ENCODE measurements at places on chromosomes 2 and 18.

- no peak for DNase-seq
Measured at GRCh38 chr18:73733806-73734314, 413.8 kb downstream of the FBXO15 start.

- no peak for DNase-seq
Measured at GRCh38 chr18:8507361-8507760, 101.9 kb upstream of the RAB12 start.

GRCh38 chr2:120470041-120470965 lies 124.4 kb downstream of the INHBB start:
- peak; percentile 97 for DNase-seq

GRCh38 chr18:30186245-30186644 lies 856.3 kb downstream of the DSC3 start:
- no peak for DNase-seq

- no peak for DNase-seq
Measured at GRCh38 chr2:127377262-127377661, 10.5 kb downstream of the MAP3K2 start.

GRCh38 chr18:52829876-52830405 lies 489.9 kb downstream of the DCC start:
- DNase-seq: no peak

GRCh38 chr18:4181882-4182568 lies 273.1 kb downstream of the DLGAP1 start:
- no peak for DNase-seq

DNA sequence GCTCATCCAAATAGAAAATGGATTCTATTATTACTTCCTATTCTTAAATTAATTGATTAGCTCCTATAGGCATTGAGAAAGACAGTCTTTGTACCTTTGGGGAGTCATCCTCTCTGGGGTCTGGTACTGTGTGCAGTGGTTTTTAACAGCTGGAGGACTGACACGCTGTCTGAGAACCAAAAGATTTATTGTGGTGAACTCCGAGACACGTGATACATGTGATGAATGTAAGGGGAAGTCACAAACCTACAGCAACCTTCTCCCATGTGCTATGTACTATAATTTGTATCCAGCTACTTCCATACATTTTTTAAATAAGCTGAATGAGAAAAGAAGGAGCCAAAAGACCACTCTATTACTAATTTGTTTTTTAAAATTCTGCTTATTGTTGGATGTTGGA lies 133.7 kb downstream of the GALNT3 start:
- no peak for DNase-seq

- DNase-seq: peak; percentile 64
Measured at GRCh38 chr2:177666408-177666807, 273.8 kb downstream of the AGPS start.

DNA sequence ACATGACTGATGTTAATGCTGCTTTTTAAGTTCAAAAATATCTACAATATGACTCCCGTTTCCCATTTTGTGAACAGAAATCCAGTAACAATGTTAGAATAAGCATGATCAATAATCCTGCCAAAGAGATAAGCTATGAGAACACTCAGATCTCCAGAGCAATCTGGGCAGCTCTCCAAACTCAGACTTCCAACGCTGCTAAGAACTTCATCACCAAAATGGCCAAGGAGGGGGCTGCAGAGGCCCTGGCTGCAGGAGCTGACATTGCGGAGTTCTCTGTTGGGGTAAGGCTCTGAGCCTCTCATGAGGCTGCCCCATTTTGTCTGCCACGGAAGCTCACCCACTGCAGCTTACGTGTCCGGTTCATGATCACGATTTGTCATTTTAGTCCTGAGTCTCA lies 68.4 kb downstream of the UGGT1 start:
- DNase-seq: no peak

- DNase-seq: no peak
Measured at GRCh38 chr2:19687017-19687659, 214.6 kb downstream of the TTC32 start.

DNA sequence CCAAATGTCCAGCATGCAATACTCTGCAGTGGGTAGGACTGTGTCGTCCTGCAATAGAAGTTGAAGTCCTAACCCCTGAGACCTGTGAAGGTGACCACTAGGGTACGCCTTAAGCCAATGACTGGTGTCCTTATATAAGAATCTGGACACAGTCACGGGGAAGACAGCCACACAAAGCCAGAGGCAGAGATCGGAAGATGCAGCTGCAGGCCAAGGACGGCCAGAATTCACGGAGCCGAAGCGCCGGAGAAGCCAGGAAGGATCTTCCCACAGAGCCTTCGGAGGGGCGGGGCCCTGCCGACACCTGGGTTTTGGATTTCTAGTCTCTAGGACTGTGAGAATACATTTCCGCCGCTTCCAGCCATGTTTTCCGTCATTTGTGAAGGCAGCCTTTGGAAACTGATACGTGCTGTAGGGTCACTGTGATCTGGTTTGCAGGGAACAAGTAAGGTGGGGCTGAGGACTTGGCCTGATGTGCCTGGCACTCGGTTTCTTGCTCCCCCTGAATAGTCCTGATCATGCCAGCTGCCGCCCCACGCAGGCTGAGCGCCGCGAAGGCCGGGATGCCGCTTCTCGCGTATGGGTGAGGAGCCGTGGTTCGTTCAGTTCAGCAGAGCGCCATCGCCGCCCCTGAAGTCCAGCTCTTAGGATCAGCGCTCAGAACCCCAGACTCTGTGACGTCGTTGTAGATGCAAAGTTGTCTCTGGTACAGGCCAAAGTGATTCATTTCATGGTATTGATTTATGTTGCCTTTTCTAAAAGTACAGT lies 38.7 kb downstream of the PTGR3 start:
- no peak for DNase-seq

GRCh38 chr18:79494936-79495335 lies 99.2 kb downstream of the NFATC1 start:
- DNase-seq: no peak

DNA sequence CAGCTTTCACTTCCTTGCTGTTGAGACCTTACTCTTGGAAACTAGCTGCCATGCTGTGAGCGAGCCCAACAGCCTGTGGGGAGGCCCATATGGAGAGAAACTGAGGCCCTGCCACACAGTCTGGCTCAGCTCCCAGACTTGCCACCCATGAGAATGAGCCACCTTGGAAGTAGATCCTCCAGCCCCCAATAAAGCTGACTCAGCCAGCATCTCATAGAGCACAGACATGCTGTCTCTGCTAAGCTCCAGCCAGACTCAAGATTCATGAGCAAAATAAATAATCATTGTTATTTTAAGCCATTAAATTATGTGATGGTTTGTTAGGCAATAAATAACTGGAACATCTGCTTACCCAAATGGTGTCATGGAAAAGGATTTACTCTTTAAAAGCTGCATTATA lies 53.6 kb upstream of the DDX18 start:
- no peak for DNase-seq

GRCh38 chr2:168480825-168481585 lies 24.9 kb downstream of the CERS6 start:
- no peak for DNase-seq

DNA sequence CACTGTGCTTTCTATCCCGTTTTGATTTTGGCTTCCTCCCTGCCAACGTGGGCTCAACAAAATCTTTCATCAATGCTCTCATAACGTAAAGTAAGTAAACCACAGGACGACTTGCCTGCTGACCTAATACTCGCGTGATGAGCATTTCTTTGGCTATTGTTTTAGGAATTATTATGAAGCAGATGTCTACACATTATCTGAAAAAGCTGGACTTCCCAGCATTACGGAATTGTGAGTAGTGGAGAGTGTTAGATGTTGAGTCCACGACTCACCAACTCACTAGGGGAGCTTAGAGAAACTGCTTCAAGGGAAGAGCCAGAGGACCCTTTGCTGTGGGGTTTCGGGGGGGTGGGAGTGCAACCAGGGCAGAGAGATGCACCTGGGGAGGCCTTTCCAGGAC lies 21.9 kb downstream of the HJURP start:
- peak; percentile 37 for DNase-seq

- no peak for DNase-seq
Measured at GRCh38 chr2:240881913-240882312, 13.3 kb downstream of the AGXT start.

DNA sequence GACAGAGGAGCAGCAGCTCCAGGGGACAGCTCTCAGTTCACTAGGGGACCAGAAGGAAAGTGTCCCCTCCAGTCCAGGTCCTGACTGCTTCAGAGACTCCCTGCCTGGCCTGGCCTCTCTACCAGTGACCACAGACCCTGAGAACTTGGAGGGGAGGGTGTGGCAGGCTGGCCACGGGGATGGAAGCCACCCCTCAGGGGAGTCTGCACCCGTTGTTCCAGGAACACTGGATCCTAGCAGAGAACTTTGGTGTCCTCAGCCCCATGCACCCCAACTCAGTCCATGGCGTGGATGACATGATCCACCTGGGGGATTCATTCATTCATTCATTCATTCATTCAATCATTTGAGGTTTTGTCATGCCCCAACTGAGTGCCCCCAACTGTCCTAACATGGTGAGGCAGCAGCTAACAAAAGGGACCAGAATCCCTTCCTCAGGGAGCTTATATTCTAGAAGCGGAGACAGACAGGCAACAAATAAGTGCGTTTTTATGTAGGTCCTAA lies 31.9 kb downstream of the MYO7B start:
- DNase-seq: no peak

DNA sequence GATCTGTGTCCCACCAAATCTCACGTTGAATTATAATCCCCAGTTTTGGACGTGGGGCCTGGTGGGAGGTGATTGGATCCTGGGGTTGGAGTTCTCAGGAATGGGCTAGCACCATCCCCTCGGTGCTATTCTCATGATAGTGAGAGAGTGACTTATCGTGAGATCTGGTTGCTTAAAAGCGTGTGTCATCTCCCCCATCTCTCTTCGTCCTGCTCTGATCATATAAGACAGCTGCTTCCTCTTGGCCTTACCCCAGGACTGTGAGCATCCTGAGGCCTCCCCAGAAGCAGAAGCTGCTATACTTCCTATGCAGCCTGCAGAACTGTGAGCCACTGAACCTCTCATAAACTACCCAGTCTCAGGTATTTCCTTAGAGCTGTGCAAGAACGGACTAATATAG lies 163.7 kb upstream of the NDUFV2 start:
- DNase-seq: no peak

DNA sequence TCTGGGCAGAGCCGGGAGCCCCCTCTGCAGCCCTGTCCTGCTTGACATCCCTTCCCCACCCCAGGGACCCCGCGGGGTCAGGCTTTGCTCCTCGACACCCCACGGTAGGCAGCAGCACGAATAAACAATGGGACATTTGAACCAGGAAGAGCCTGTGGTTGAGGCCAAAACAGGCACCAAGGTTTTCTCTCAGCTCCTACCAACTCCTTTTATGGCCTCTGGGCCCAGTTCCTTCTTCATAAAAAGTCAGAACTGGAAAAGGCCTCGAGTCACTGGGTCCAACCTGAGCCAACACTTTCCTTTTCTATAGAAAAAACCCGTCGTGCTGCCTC lies 20.6 kb downstream of the TEX44 start:
- DNase-seq: no peak

- no peak for DNase-seq
Measured at GRCh38 chr2:56505885-56506284, 322.1 kb downstream of the CCDC85A start.

- no peak for DNase-seq
Measured at GRCh38 chr2:96710985-96711384, 28.9 kb downstream of the LMAN2L start.

DNA sequence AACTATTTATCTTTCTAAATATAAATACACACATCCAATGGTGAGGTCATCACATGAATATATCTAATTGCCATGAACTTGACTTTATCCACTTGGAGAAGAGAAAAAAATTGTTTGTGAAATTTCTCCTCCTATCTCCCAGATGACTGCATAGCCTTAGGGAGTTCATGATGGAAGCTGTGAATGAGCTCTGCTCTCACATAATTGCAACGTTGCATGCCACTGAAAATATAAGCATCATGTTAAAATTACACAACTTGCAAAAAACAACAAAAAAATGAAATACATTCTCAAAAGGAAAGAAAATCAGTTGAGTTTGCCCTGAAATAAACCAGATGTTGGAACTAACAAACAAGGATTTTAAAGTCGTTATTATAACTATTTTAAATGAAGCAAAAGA lies 50.6 kb upstream of the OSR1 start:
- peak; percentile 88 for DNase-seq

- DNase-seq: no peak
Measured at GRCh38 chr2:5057891-5058351, 634.3 kb upstream of the SOX11 start.

- no peak for DNase-seq
Measured at GRCh38 chr18:58691256-58691655, 20.0 kb downstream of the MALT1 start.

DNA sequence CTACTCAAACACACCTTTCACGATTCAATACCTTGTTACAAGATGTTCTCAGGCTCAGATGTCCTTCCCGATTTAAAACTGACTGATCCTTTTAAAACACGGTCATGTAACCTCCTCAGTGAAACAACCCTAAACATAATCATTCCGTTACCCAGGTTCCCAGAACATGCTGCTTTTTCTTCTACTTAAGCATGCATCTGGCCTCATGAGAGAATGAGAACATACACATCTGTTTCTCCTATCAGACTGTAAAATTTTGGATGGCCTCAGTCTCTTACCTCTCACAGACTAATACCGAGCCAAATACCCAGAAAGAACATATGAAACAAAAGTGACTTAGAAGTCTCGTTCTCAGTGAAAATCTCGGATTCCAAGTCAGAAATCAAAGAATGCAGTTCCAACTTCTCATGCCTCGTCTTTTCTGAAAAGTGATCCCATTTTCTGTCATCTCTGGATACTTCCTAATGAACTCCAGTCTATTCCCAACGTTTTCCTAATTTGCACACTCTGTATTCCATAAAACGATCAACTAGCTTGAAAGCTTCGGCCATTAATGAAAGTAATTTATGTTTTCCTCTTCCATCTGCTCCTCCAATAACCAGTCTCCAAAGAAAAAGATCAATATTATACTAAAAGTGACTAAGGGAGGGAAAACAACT lies 919 bp downstream of the SF3B1 start:
- DNase-seq: no peak

GRCh38 chr2:230664128-230664527 lies 48.5 kb upstream of the CAB39 start:
- peak; percentile 59 for DNase-seq

DNA sequence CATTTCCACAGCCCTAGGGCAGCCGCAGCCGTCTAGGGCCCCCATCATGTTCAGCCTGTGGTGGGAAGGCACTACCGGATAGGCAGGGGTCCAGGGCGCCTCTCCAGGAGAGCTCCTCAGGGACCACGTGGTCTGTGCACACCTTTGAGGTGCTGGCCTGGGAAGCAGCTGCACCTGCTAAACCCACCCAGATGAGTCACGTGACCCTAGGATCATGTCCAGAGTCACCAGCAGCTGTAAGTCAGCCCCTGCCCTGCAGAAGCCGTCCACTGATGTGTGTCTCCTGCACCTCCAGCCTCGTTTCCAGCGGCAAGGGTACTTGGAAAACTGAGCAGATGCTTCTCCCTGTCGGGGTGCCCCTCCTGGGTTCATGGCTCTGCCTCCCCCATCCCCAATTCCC lies 682.6 kb upstream of the SALL3 start:
- no peak for DNase-seq

DNA sequence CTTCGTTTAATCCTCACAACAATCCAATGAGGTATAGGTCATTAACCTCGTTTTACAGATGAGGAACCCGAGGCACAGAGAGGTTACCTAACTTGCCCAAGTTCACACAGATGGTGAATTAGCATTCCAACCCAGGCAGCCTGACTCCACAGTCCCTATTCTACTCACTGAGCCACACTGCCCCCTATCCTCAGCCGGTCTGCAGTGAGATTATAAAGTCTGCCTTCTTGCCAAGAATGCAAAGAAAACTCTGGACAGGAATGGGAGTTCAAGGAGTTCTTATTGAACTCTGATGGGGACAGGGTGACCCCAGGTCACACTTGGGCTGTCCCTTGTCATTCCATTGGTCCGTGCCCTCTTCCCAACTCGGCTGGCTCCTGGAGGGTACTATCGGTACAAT lies 118.1 kb upstream of the MSH6 start:
- peak; percentile 21 for DNase-seq
